ENCODE measurements at places on chromosomes 16 and 17.

GRCh38 chr16:24887472-24887871 is 41.7 kb downstream of the SLC5A11 start:
- no peak for DNase-seq

DNA sequence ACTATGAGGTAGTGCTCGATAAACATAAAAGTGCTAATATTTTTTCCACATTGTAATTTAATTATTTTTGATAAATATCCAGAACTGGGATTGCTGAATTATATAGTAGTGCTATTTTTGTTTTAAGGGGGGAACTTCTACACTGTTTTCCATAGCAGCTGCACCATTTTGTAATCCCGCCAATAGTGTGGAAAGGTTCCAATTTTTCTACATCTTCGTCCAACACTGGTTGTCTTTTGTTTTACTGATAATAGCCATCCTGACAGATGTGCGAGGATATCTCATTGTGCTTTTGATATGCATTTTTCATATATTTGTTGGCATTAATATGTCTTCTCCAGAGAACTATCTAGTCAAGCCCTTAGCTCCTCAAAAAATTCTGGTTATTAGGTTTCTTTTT is 259.6 kb upstream of the KCNJ16 start:
- DNase-seq, result no peak

GRCh38 chr17:45815752-45816151 is 28.9 kb upstream of the SPPL2C start:
- no peak for DNase-seq

DNA sequence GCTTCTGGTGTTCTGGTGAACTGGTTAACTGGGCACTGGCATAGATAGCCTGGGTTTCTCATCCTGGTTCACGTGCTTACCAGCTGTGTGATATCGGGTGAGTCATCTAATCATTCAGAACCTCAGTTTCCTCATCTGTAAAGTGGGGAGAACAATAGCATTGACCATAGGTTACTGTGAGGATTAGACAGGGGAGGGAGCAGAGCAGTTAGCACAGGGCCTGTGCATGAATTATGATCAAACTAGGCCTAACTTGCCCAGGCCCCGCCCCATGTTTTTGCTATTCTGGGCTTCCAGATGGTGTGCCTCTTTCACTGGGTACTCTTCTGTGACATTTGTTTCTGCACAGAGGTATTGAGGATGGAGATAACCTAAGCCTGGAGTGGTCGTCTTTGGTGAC is 4.6 kb upstream of the KLHL36 start:
- no peak for DNase-seq

DNA sequence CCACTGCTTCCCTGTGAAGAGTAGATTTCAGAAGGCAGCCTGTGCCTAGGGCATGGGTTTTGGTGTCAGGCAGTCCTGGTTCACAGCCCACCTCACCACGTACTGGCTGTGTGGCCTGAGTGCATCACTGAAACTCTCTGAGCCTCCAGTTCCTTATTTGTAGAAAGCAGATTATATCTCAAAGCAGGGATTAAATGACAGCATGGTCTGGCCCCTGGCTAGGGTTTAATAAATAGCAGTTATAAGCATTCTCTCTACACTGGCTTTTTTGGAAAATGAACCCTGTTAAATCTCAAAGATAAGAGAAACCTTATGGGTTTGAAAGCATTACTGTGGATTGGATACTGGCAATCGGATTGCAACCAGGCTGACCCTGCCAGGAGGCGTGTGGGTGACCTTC is 2.9 kb upstream of the MT1M start:
- no peak for DNase-seq

- DNase-seq, result no peak
These were observed 52.5 kb downstream of the VAT1L start for GRCh38 chr16:77840673-77841501.

DNA sequence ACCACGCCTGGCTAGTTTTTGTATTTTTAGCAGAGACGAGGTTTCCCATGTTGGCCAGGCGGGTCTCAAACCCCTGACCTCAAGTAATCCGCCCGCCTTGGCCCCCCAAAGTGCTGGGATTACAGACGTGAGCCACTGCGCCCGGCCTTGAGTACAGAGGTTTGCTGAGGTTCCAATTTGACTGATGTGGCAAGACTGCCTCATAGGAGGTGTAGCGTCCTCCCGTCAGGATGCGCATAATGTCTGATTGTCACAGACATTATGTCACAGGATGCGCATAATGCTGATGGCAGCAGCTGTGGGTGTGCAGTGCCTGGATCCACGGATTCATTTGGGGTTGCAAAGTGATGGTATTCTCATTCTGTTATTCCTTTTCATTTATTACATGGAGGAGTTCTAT is 45.2 kb downstream of the HAPSTR1 start:
- DNase-seq, result no peak

- DNase-seq, result no peak
These were observed 165.6 kb downstream of the SPECC1 start for GRCh38 chr17:20174588-20175265.

- DNase-seq, result no peak
These were observed 14.6 kb downstream of the CALB2 start for GRCh38 chr16:71373073-71373472.

- DNase-seq, result peak; percentile 43
These were observed 7.6 kb downstream of the CDH16 start for GRCh38 chr16:66911112-66911511.

- no peak for DNase-seq
These were observed 12.3 kb downstream of the GPT2 start for GRCh38 chr16:46896314-46896968.

DNA sequence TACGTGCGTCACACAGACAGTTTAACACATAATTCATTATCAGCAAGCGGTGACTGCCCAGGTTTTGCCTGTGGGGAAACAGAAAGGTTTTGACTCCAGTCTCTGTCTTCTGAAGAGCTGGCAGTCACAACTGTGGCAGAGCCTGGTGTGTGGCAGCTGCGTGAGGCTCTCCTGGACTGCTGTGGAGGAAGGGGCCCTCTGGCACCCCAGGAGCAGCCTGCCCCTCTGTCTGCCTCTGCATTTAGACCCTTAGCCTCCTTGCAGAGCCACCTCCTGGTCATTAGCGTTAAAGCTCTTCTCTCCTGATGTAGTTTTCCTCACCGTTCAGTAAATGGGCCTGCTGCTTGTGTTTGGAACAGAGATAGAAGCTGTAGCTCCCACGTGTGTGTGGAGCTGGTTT is 10.9 kb downstream of the RAB40C start:
- DNase-seq, result peak; percentile 33

GRCh38 chr16:68756239-68756915 is 19.3 kb downstream of the CDH1 start:
- DNase-seq, result peak; percentile 51

DNA sequence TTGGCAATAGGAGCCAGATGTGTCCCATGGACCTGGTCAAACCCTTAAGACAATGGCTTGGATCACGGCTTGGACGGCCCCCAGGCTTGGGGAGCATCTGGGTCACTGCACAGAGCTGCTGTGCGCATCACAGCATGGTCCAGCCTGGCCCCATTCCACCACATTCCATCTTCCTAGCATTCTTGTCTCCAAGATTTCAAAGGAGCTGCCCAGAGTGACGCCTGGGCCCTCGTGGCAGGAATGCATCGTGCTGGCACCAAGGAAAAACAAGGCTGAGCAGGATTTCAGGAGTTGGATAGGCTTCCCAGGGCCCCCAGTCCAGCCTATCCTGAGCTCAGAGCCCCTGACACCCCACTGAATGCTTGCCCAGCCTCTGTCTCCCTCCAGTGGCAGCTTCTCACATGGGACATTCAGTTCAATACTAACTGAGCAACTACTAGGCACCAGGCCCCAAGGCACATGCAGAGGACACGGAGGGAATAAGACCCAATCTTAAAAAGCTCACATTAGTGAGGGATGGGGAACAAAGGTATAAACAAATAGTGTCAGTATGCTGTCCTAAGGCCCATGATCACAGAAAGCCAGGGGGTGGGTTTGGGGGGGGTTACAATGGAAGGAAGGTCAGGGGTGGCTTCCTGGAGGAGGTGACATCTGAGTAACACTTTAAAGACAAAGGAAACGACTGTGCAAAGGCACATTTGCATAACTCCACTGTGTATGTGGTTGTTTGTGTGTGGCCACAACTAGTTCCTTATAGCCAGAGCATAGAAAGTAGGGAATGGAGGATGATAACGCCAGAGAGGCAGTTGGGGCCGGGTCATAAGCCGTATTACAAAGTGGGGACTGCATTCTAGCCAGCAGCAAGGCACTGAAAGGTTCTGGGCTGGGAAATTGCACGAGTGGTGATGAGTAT is 34.1 kb downstream of the TK2 start:
- peak; percentile 69 for DNase-seq

DNA sequence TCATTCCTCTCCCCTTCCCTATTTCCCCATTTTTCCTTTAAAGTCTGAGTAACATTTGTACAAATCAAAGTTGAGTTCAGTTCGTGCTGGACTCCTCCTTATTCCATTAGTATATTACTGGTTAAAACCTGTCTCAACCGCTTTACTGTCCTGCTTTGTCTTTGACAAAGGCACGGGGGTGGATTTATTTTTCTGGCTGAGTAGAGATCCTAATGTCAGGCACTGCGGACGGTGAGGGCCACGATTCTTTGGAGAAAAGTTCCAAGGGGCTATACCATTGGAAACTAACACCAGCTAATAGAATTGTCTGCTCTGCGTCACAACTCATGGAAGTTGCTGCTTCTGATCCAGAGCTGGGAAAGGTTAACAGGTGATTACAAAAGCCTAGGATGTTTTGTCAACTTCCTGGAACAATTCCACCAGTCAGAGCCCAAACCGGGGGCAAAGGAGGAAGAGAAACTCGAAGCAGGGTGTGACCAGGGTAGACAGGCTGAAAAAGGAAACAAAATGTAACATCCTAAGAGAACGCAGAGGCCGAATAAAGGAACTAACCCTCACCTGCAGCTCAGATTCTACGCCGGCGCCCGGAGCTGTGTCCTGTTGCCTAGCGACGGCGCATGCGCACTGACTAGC is 12.4 kb downstream of the TAT start:
- no peak for DNase-seq

DNA sequence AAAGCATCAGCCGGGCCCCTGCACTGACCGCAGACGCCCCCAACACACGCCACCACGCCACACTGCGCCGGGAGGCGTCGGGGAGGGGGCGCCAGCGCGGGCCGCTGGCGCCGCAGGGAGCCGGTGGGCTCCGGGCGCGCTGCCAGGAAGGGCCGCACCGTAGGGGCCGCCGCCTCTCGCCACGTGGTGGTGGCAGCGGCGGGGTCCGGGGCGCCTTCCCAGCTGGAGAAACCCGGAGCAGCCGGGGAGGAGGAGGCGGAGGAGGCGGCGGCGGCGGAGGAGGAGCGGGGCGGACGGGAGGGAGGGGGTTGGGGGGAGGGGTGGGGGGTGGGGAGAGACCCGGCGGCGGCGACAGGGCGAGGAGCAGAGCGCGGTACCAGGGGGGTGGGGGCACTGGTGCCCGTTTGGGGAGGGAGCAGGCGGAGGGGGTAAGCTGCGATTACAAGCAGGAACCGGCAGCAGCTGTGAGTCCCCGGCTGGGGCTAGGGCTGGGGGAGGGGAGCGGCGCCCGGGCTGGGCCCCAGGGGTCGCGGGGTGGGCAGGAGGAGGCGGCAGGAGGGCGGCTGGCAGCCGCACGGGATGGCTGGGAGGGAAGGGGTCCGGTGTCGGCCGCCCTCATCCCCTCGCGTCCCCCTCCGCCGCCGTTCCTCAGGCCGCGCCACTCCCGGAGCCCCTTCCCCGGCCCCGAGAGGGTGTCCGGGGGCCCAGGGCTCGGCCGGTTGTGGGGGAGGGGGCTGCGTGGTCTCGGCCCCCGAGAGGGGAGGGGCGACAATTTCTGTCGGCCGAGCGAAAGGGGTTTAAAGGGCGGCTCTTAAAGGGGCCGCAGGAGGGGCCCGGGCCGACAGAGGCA is at the start of gene TBKBP1:
TSS of gene TBKBP1 (plus strand) at position 431 of the 850 bp plus-strand sequence. CDS start 1,952 bp downstream, outside the sequence.
- peak; percentile 91 for DNase-seq

DNA sequence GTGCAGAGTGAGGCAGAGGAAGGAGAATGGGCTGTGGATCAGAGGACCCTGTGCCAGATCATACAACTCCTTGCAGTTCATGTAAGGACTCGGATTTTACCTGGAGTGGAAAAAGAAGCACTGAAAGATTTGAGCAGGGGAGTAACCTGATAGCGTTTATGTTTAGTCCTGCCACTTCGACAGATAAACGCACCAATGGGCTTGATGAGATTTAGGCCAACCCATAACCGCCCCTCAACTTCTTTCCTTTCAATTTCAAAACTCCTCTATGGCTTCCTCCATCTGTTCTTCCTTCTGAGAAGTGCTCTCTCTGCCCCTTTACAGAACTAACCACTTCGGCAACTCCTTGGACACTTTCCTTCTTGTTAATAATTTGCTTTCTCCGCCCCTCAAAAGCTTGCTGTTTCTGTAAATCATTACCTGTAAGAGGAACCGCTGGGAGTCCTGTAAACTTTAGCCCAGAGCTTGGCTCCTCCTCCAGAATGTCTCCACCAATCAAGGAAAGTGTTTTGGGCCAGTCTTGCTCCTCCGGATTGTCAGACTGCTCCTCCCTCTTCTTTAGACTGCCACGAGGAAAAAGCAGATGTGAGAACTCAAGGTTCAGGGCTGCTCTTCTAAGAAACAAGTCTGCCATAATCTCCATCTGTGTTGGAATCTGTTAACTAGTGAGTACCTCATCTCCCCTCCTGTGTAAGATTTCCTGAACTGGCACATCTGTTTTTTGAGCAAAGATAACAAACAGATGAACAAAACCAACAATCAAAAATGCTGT is at the start of gene ACSM3:
TSS of gene ACSM3 (plus strand) at position 554 of the 772 bp plus-strand sequence. CDS start 6,021 bp downstream, outside the sequence.
- DNase-seq, result peak; percentile 65

DNA sequence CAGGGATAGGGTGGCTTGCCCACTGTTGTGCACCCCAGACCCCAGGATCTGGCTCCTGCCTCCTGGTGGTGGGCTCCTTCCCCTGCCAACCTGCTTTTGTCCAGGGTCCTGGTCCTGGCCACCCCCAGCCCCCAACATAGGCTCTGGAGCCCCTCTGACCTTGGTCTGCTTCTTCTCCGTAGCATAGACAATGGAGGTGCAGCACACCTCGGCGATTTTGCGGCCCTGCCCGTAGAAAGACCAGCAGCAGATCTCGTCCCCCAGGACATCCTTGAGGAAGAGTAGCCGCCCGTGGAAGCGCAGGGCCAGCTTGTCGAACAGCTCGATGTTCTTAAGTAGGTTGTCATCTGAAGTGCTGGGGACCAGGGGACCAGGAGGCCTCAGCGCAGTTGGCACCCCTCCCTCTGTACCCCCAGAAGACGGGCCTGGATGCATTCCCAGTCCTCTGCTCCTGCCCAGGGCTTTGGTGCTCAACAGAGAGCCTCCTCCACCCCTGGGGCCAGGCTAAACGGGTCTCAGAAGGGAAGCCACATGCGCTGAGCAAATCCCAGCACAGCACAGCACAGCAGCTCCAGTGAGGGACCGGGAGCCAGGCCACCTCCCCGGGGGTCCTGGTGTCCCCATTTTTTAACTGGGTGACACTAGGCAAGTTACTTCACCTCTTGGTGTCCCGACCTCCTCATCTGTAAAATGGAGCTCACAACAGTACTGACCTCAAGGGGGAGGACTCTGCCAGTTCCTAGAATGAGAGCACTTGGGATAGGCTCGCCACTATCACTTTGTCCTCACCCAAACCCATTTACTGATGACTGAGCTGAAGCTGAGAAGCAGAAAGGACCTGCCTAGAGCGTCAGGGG is 10.8 kb downstream of the ASPHD1 start:
- no peak for DNase-seq

DNA sequence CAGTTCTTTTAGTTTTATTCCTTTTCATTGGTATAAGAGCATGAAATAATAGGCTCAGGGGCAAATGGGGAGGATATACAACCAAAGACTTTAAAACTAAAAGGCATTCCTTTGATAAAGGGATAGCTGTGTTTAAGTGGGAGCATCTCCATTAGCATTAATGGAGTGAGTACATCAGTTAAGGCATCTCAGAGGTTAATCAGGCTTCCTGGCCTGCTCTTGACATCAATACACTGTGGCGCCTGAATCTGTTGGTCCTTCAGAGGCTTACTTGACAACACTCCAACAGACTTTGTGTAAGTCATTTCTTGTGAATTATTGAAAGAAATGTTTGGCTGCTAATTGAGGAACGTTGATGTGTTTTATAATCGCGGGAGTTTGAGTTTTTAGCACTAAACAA is 230.7 kb downstream of the BCAS3 start:
- DNase-seq, result no peak
